ENCODE measurements at places on chromosomes 7 and 10.
A peak's percentile ranks its signal among the peaks of the same experiment; 100 is the strongest.

DNA sequence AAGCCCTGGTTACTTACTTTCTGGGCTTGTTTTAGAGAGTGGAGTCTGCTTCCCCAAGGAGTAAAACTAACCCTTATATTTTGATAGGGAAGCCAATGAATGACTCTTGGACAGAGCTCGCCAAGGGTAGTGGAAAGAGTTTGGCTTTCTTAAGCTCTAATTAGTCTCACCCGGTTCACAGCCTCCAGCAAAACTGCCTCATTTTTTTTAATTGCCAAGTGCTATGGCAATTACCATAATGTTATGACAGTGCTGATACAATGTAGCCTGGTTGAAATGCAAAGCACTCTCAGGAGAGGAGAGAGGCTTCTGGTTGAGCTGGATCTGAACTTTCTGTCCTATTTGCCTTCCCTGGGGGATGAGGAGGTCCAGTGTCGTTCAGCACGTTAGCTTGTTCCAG is 376.1 kb upstream of the CHRM2 start:
- DNase-seq: no peak

- DNase-seq: no peak
These were observed 46.3 kb downstream of the KIAA1549 start for GRCh38 chr7:138934861-138935260.

DNA sequence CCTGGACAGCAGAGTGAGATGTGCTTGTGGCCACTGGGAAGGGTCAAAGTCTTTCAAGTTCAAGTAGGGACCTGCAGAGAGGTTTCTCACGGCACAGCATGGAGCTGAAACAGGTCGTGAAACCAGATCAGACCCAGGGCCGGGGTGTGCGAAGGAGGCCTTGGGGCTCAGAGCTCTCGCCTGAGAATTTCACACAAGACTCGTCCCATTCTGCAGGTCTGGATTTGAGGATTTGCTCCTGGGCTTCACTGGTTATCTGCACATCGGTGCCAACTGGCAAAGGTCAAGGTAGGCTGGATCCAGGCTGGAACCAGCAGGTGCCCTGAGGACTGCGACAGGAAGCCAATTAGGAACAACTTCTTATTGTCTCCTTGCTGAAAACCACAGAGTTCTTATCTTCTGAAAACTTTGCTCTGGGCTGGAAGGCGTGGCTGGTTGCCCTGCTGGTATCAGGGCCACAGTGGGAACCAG is 24.0 kb upstream of the GTF2I start:
- peak; percentile 40 for DNase-seq

GRCh38 chr7:120394595-120394994 is 121.6 kb downstream of the KCND2 start:
- no peak for DNase-seq

- no peak for DNase-seq
These were observed 2.4 kb downstream of the PAPSS2 start for GRCh38 chr10:87661861-87662785.

- no peak for DNase-seq
These were observed 543.3 kb downstream of the CALN1 start for GRCh38 chr7:71868797-71869196.

Data from mucosa of gallbladder (tissue), 1 donor.